Adrenal gland (tissue), 19 donors: ENCODE measurements at places on chromosomes 4 and X. TPM values are rescaled to one million over a fixed set of nuclear protein-coding genes. Genes with fewer than 3 reads are reported as not detected.

GRCh38 chrX:107752043-107752442 is 23.5 kb downstream of the TSC22D3 start:
- DNase-seq = no peak

DNA sequence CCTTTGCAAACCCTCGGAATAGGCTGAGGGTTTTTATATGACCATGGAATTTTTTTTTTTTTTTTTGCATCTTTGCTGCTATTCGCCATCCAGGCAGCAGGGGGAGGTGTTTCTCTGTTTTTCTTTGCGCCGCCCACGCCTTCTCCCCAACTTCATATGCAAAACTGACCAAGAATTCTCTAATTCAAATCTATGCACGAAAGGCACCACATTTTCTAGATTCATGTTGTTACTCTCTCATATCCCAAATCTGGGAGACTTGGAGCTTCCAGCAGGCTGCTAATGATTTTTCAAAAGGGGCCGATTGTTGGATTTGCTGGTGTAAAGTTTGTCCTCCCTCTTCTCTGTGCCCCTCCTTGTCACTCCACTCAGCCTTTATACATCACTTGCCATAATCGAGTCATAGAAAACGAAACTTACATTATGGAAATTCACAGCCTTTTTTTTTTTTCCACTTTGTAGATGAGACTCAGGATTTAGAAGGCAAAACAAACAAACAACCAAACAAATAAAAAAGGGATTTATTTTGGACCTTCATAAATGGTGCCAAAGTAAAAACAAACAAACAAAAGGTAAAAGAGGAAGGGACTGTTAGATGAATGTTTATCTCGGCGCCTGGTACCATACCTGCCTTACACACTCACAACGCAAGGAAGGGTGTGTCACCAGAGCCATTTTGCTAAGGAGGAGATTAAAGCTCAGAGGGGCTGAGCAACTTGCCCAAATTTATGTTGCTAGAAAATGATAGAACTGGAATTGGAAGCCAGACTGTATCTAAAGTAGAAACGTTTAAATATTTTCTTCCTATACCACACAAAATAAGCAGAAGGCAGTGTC is 29.3 kb upstream of the BOD1L1 start:
- peak; percentile 82 for DNase-seq

GRCh38 chr4:56425518-56425917 is 9.9 kb downstream of the PPAT start:
- DNase-seq = no peak

DNA sequence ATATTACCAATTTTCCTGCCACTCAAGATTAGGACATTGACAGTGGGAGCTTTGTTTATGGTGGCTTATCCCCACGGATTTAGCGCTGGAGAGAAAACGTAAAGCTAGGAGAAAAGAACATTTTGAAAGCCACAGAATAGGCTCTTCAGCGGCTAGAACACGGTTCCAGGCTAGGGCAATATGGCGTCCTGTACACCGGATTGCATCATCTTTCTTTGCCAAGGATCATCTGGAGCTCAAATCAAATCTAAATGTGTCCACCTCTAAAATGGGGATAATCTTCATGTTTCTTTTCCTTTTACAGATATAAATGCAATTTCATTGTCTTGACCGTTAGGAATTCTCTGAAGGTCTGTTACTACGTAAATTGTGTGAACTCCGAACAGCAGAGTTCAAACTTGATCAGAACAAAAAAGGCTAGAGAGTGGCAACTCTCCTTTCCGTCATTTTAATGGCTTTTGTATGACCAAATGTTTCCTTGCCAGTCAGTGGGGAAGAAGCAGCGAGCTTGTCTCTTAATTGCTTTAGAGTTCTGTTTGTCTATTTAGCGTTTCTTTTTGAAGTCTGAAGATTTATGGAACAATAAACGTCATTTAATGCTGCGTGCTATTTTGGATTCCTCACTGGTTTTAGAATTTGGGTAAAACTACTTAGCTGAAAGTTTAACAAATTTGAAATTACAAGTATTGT is 2.6 kb upstream of the WWC2 start:
- no peak for DNase-seq

GRCh38 chr4:2968381-2968780 is 5.0 kb downstream of the GRK4 start:
- DNase-seq = no peak

- no peak for DNase-seq
Observed at GRCh38 chr4:162727232-162727631, 439.5 kb downstream of the NAF1 start.

Gene PWWP3B
- total RNA-seq = 3.9 TPM

- peak; percentile 34 for DNase-seq
Observed at GRCh38 chr4:7772711-7773385, 166.8 kb downstream of the AFAP1 start.

DNA sequence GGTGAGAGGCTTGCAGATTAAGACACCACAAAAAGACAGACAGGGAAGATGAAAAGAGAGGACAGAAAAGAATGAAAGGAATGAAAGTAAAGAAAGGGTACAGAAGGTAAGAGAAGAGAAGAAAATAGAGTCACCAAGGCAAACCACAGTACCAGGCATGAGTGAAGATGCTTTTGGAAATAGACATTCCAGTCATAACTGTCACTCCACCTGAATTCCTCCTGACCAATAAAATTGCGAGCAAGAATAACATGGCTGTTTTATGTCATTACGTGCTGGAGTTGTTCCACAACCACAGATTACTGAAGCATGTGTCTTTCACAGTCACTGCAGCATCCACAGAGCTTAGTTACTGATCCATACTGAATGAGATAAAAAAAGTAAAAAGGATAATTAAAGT is 864.9 kb upstream of the SLIT2 start:
- no peak for DNase-seq

- DNase-seq = no peak
Observed at GRCh38 chr4:4439782-4440181, 52.9 kb downstream of the NSG1 start.
